ENCODE measurements at places on chromosomes 12 and 14.
A peak's percentile ranks its signal among the peaks of the same experiment; 100 is the strongest.

GRCh38 chr14:103031566-103031911 is 25.8 kb downstream of the CDC42BPB start:
- no peak for DNase-seq

DNA sequence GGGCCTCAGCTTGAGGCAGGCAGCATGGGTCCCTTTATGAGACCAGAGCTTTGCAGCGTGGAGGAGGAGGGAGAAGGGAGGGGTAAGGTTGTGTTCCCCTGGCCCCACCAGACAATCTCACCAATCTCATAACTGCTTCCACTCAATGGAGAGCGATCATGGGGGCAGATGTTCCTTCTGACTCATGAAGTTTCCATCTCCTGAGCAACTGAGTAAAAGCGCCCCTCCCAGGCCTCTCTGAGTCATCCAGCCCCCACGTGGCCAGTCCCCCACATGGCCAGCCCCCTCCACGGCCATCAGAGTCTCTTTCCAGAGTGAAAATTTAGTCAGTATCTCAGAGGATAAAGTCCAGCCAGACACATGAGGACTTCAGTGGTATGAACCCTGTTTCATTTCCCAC is 39.2 kb upstream of the PLXNC1 start:
- DNase-seq, result no peak

- DNase-seq, result no peak
Measured at GRCh38 chr14:36243183-36243582, 66.7 kb upstream of the PTCSC3 start.

- no peak for DNase-seq
Measured at GRCh38 chr14:54335569-54336155, 61.1 kb upstream of the CDKN3 start.

- no peak for DNase-seq
Measured at GRCh38 chr12:1185460-1186182, 194.6 kb downstream of the ERC1 start.

DNA sequence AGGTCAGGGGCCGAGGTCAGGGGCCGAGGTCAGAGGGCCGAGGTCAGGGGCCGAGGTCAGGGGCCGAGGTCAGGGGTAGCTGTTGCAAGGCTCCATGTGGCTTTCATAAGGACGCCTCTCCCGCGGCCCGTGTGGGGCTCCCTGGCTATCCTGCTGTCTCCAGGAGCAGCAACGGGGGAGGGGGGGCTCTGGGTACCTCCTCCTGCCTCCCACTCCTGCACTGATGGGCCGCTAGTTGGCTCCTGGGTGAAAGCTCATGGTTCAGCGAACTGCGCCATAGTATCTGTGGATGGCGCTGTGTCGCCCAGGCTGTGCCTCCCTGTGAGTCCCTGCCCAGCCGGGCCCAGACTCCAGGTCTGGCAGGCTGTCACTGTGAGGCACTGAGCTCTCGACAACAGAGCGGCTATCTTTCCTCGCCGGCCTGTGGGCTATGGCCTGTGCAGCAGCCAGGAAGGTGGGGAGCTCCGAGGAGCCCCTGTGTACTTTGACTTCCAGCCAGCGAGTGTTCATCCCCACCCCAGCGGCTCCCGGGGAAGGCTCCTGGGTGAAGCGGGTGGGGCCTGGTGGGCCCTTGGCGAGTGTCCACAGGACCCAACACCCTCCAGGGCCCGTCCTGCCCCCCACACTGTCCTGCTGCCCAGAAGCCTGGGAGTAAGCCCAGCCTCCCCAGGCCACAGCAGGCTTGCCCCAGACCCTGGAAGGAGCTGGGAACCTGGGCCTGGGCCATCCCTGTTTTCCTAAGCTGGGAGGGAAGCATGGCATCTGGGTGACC is 8.1 kb downstream of the RFLNA start:
- no peak for DNase-seq

DNA sequence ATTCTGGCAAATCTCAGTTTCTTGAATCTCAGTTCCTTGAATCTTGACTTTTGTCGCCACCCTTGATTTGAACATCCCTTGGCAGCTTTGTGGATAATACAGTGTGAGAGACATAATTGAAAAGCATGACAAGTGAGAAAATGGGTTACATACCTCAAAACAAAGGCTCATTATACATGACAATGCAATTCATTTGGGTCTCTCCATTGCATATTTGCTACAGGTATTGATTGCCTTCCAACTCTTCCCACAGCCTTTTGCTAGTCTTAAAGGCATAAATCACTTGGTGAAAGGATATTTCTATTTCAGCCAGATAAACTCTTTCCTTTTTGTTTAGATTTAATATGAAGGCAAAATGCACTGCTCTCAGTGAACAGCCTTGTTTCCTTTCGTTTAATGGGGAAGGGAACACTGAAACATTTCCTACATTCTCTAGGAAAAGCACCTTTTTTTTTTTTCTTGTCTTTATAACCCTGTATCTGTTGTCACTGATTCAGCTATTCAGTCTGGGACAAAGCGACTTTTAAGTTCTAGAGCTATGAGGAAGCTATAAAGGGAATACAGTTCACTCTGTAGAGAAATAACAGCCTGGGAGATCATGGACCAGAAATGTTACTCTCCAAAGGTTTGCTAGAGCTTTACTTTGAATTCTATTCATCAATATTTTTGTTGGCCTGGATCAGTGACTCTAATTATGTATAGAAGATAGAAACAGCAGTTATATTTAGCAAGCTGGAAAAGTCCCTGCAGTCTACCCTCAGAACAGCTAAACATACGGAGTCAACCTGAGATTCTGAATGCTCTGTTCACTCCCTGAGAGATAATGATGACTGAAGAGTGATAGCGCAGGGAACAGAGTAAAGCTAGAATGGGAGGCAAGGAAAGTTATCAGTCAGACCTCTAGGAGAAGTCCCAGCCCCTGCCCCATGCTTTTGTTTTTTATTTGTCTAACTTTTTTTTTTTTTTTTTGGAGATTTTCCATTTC is 311.4 kb downstream of the RGS6 start:
- no peak for DNase-seq

DNA sequence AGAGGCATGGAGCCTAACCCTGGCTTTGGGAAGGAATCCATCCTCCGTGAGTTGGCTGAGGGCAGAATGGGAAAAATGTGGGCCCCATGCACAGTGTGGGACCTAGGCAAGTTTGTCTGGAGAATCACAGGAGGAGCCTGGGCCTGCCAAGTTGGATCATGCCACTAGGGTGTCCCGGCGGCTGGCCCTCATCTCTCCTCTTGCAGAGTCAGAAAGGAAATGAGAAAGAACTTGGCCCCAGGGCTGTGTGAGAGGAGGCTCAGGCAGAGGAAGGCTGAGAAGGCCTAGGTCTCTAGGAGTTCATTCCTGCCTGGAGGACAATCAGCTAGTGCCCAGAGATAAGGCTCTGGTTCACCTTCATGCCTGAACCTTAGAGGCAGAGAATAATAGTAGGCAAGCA is 2.5 kb upstream of the ESRRB start:
- no peak for DNase-seq

- DNase-seq, result no peak
Measured at GRCh38 chr12:121860257-121860656, 1.6 kb upstream of the HPD start.

GRCh38 chr12:97308576-97309198 is 153.9 kb upstream of the RMST start:
- DNase-seq, result peak; percentile 55

DNA sequence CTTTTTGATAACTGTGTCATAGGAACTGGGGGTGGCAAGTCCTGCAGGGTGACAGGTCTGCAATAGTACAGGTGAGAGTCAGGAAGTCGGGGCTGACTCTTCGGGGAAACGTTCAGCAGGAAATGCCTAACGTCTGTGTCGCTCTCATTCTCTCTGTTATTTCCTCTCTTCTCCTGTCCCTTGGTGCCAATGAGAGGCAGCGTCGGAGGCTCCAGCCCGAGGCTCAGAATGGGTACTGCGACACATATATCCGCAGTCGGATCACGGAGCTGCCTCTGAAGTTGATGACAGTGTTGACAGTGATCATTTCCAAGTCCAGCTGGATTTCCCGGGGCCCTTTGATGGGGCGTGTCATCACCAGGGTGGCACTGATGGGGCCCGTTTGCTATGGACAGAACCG is 2.7 kb upstream of the TC2N start:
- no peak for DNase-seq

DNA sequence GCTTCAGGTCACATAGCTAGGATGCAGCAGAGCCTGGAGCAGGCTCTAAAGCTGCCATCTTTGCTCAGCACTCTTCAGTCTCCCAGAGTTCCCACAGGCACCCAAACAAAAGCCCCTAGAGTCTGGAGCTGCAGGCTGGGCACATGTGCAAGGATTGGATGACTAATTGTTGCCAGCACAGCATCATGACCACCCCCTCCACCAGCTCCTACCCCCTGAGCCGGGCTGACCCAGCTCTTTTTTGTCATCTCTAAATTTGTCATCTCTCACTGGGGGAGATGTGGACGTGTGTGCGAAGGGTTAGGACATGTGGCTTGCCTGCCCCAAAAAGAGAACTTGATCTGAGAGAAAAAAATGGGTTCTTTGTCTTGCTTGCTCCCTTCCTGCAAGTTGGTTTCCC is 4.3 kb upstream of the MMP19 start:
- DNase-seq, result no peak

- no peak for DNase-seq
Measured at GRCh38 chr14:31059152-31059924, 33.2 kb upstream of the STRN3 start.

GRCh38 chr12:63163541-63163940 is 12.5 kb upstream of the AVPR1A start:
- no peak for DNase-seq
